ENCODE measurements at places on chromosomes 11 and 22.

GRCh38 chr22:43014316-43014868, 557 bp downstream of the PACSIN2 start:
- no peak for DNase-seq

DNA sequence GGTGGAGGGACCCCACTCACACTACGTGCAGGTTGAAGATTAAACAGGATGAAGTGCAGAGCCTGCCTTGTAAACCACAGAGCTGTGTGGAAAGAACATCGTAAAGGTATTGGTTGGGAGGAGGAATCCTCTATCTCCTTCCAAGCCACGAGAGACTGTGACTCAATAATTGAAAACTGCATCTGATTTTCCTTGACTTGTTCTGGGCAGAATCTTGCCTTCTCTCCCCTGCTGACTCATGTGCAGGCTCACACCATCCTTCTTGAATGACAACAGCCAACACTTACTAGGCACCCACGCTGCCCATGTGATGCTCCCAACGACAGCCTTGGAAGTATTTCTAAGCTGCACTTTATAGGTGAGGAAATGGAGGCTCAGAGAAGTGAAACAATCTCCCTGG, 563.0 kb downstream of the MIAT start:
- DNase-seq: no peak

DNA sequence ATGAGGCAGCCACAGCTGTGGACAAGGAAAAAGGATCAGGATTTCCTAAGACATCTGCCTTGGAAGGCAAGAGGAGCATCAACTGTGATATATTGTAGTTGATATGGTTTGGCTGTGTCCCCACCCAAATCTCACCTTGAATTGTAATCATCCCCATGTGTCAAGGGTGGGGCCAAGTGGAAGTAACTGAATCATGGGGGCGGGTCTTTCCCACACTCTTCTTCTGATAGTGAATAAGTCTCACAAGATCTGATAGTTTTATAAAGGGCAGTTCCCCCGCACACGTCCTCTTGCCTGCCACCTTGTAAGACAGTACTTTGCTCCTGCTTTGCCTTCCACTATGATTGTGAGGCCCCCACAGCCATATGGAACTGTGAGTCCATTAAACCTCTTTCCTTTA, 10.2 kb downstream of the RIC8A start:
- no peak for DNase-seq

GRCh38 chr11:134120921-134121526, 52.2 kb downstream of the JAM3 start:
- DNase-seq: no peak

- no peak for DNase-seq
Measured at GRCh38 chr22:28283068-28283654, 364.1 kb upstream of the PITPNB start.

- DNase-seq: no peak
Measured at GRCh38 chr11:120220747-120221037, 9.9 kb downstream of the OAF start.

- no peak for DNase-seq
Measured at GRCh38 chr11:33942954-33943353, 51.1 kb upstream of the LMO2 start.

DNA sequence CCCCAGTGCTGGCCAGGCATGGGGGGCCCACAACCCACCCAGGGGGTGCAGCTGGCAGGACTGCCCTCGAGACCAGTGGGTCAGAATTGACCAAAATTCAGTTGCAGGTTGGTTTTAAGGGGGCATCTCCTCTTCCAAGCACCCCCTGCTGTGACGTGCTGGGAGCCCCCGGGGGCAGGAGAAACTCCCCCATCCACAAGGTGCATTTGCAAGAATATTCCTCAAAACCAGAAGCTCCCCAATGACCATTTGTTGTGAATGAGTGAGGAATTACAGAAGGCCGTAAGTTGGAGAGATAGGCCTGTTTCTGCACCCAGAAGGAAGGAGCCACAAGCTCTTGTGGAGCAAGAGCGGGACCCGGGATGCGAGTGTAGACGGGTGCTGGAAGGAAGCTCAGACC, 414.5 kb downstream of the BRD1 start:
- DNase-seq: no peak

DNA sequence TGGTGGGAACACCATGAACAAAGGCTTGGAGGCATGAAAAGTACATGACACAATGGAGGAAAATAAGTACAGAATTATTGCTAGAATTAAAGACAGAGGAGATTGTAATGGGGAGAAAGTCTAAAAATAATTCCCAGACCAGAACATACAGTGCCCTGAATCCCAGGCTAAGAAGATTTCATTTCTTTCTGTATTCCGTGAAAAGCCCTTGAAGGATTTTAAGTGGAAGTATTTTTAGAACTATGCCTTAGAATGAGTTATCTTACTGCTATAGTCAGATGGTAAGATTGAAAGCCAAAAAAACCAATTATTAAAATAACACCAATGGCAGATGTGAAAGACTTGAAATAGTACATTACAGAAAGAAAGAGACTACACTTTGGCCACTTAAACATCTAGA, 36.1 kb upstream of the SLC5A12 start:
- DNase-seq: no peak

DNA sequence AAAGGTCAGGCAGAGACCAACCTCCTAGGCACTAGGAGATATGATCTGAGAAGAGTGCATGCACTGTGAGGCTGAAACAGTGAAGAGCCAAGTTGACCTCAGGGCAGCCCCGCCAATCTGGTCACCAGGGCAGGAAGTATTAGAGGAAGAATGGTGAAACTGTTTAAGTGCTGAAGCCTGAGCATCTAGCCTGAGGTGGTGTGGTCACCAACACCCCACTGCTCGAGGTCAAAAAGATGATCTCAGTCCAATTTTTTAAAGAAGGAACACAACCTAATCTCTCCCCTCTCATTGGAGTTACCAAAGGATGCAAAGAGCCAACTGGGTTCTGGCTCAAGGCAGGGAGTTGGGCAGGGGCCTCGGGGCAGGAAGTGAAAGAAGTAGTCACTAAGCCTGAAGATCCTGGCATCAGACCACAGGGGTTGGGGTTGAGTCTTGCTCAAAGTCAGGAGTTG, 4.0 kb downstream of the APBB1 start:
- peak; percentile 100 for DNase-seq

GRCh38 chr11:63635762-63636465, 21.7 kb upstream of the PLAAT3 start:
- peak; percentile 56 for DNase-seq

DNA sequence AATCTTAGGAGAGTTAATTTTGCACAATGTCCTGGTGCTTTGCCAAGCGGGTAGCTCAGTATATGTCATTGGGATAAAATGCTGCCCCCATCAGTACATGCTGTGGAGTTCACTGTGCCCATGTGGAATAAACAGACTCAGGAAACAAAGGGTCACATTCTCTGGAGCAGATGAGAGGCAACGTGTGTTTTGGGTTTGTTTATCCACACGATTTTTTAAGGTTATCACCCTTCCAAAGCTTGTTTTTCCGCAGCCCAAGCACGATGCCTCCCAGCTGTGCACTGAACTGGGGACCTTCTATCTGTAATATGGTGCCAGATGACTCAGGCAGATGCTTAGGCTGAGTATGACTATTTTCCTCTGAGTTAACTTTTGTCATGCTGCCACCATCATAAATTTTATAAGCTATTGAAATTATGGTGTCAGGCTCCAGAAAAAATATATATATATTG, 6.5 kb downstream of the OR4D6 start:
- no peak for DNase-seq

DNA sequence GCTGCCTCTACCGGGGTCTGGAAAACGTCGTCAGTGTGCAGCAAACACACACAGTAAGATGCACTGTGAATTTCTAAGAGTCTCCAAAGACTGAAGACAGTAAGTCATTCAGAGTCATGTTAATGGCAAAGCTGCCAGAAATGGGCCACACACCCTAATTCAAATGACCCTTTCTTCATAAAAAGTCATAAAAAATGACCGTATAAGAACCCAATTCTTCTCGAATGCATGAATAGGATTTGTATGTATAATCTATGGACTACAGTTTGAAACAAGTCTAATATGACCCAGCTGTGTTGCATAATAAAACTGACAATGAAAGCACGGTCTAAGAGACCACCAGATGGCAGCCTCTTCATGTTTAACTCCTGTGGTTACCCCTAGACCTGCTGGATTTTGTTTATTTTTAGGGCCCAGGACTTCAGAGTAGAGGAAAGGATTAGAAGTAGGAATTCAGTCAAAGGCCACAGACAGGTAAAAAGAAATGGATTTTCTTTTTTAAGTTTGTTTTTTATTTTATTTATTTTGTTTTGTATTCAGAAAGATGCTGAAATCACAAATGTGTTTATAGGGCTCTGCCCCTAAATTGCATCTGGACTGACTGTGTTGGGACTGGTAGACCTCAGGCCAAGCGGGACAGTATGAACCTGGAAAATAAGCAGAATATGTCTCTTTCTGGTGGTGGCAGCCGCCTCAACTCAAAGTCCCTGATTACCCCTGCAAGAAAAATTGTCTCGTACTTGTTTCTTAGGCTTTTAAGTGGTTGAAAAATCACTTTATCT, 32.1 kb upstream of the SLC5A12 start:
- peak; percentile 40 for DNase-seq

DNA sequence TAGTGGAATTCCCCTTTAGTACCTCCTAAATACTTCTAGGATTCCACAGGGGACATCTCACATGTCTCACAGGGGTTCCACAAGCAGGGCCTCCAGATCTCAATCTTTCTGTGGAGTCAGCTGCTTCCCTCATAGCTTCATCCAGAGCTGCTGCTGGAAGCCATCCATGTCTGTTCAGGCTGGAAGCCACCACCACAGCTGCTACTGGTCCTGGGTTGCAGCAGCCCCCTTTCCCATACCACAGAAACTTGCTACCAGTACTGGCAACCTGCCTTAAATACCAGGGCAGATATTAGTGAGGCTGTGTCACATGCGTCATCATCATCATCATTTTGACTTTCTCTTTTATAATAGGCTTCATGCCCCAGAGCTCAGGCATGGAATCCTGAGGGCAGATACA, 242.7 kb upstream of the NCAM1 start:
- DNase-seq: no peak

DNA sequence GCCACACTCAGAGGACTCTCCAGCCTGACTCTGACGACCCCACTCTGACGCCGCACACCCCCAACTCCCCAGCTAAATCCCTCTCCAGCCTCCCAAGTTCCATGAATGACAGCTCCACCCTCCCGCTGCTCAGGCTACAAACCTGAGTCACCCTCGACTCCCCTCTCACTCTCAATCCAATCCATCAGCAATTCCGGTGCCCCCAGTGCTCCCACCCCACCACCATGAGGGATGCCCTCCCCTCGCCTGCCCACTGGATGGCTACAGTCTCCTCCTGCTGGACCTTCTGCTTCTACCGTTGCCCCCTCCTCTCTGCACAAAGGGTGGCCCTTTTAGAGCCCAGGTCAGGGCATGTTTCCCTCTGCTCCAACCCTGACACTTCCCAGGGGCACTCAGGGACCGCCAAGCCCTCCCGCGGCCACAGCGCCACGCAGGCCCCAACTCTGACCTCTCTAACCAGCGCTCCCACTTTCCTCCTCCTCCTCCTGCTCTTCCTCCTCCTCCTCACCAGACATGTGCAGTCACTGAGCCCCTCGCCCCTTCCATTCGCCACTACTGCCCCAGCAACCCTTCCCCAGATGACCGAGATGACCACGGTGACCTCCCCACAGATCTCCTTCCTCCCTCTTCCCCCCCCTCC, 69.5 kb upstream of the NUP50 start:
- DNase-seq: no peak

DNA sequence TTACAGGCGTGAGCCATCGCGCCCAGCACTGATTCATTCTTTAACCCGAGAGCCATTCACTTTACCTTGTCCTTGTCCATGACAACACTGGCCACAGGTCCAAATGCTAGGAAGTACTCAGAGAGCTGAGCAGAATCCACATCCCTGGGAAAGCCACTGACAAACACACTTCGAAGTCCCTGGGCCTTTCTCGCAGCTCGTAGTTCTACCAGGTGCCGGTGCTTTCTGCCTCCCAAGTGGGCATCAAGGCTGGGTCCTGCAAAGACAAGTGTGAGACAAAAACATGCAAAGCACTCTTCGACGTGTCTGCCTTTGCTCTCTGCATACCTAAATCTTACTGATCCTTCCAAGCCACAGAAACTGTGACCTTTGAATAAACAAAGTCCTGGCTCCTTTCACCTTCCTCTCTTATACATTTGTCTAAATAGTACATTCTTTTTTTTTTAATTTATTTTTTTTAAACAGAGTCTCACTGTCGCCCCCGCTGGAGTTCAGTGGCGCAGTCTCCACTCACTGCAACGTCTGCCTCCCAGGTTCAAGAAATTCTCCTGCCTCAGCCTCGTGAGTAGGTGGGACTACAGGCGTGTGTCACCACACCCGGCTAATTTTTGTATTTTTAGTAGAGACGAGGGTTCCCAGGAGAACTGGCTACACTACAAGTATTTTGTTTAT, 2.2 kb downstream of the TUT1 start:
- peak; percentile 13 for DNase-seq

- DNase-seq: no peak
Measured at GRCh38 chr11:97638641-97639224, 1248.9 kb downstream of the JRKL start.

- no peak for DNase-seq
Measured at GRCh38 chr11:69691463-69691862, 12.4 kb downstream of the FGF19 start.

DNA sequence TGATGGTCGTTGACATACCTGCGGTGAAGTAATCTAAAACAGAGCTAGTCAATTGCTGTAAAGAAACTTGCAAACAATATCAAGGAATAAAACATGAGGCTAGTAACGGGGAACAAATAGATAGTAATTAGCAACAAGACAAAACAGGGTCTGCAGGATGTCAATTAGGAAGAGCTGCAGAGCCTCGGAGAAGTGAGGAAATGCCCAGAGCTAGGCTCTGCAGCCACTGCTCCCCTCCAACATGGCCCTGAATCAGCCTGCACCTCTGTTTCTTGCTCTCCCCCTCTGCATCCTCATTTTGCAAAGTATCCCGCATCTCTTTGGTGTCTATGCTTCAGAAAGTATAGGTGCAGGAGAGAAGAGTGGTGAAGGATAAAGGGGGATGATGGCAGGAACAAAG, 507.4 kb upstream of the FAT3 start:
- DNase-seq: no peak

DNA sequence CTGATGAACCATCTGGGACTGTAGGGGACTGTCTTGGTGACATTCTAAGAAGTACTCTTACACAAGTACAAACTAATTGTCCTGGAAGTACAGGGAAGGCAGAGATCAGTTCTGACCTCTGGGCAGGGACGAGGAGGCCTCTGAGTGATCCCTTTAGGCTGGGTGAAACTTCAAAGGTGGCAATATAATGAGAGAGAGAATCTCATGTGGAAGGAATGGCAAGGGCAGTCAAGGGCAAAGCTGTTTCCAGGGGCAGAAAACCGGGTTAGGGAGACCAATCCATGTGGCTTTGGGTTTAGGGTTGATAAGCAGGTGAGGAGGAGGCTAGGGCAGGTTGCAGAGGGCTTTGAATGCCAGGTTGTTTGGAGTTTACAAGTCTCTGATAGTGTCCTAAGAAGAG, 21.3 kb upstream of the MYH9 start:
- DNase-seq: no peak

GRCh38 chr11:46601129-46601528, 7.3 kb upstream of the AMBRA1 start:
- DNase-seq: no peak

- DNase-seq: peak; percentile 44
Measured at GRCh38 chr22:29626497-29627195, 23.2 kb downstream of the NF2 start.
